ENCODE measurements at places on chromosomes 7 and 10.

GRCh38 chr7:77289387-77289786, 89.8 kb upstream of the FGL2 start:
- DNase-seq: no peak

GRCh38 chr10:23342213-23342884, 2.2 kb downstream of the C10orf67 start:
- DNase-seq: no peak

- DNase-seq: no peak
Measured at GRCh38 chr10:35938160-35938559, 296.1 kb upstream of the FZD8 start.

GRCh38 chr7:117143580-117143979, 179.3 kb downstream of the WNT2 start:
- no peak for DNase-seq

GRCh38 chr10:121062115-121062514, 211.0 kb downstream of the WDR11 start:
- no peak for DNase-seq

- no peak for DNase-seq
Measured at GRCh38 chr7:35714862-35715261, 19.9 kb upstream of the HERPUD2 start.
